ENCODE measurements at places on chromosomes 1 and 21.
A peak's percentile ranks its signal among the peaks of the same experiment; 100 is the strongest.

DNA sequence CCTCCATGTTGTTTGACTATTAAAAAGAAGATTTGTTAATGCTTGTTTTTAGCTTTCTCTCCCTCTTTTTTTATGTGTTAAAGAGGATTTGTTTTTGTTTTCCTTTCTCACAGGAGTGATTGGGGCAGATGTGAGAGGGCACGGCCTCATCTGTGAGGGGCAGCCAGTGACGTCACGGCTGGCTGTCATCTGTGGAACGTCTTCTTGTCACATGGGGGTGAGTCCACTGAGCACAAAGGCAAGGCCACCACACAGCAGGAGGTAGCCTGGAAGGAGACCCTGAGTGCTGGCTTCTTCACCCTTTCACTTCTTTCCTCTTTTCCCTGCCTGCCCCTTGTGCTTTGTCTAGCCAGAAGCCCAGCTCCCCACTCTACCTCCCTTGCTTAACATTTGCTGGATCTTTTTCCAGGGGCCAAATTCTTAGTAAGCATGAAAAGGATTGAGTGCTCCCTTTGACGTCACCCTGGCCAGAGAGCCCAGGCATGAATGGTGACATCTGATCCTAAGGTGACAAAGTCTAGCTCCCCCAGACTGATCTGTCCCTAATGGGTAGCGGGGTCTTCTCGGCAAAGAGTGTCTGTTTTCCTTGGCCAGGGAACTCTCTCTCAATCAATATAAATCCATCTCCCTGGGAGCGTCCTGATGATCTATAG, 257.2 kb downstream of the FGGY start:
- no peak for DNase-seq

DNA sequence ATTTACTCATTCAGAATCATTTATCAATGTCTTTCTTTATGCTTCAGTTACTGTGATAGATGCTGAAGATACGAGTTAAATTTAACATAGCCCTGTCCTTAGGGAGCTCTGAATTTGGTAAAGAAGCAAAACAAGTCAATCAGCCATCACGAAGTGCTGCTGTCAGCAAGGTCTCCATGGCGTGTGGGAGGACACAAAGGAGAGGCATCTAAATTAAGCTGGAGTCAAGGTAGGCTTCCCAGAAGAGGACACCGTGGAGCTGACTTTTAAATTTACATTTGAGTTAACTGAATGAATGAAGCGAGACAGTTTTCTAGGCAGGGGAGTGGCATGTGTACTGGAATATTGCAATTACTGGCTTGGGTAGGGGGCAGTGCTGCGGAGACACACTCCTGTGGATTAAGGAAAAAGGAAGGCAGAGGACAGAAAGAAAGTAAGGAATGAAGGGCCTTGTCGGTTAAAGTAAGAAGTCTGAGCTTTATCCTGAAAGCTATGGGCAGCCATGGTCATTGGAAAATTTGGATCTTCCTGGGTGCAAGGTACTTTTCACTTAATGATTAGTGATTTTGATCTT, 41.3 kb upstream of the C1orf87 start:
- no peak for DNase-seq

DNA sequence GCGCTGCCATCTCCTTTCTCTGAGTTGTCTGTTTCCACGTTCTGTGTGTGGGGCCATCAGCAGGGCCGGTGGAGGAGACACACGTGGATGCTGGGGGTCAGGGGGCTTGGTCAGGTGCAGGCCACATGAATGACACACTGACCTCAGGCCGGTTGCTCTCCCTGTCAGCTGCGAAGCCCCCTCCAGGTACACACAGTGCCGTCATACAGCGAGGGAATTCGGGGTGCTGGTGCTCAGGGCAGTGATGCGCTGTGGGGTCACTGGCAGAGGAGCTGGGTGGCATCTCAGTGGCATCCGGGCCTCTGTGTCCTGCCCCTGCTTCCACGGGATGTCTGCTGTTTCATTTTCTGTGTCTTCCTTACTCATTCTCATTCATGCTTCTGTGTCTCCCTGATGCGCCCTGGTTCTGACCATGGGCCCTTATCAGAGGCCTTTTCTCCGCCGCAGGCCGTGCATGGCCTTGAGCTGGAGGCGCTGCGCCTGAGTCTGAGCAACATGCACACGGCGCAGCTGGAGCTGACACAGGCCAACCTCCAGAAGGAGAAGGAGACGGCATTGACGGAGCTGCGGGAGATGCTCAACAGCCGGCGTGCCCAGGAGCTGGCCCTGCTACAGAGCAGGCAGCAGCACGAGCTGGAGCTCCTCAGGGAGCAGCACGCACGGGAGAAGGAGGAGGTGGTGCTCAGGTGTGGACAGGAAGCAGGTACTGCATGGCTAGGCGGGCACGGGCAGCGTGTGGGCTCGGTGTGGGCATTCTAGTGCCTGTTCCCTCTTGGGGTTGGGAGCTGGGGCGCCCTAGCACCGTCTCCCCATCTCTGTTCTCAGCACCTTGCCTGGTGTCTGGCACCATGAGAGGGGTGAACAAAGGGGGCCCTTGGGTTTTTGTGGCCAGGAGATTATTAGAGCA, 22.6 kb downstream of the PCNT start:
- DNase-seq: no peak

DNA sequence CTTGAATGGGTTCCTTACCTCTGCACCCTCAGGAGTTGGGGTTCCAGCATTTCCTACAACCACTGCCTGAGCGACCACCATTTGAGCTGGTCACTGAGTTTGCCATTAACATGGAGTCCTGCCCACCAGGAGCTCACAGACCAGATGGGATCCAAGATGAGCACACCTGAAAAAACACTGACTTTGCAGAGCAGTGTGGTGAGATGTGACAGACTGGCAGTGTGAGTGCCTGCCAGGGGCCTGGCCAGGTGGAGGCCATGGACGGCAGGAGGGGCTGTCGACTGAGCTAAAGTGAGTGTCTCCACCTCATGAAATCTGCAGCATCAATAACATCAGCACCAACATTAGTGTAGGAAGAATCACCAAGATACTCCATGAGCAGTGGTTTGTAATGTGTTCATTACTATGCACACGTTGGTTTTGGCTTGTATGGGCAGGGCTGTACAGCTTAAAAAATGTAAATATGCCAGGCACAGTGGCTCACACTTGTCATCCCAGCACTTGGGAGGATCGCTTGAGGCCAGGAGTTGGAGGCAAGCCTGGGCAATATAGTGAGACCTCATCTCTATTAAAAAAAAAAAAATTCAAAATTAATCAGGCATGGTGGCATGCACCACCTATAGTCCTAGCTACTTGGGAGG, 12.2 kb upstream of the MIXL1 start:
- no peak for DNase-seq

GRCh38 chr1:190436615-190437014, 41.0 kb downstream of the BRINP3 start:
- no peak for DNase-seq

- DNase-seq: no peak
Observed at GRCh38 chr1:40058453-40059337, 18.2 kb downstream of the CAP1 start.

- DNase-seq: no peak
Observed at GRCh38 chr1:49465486-49466185, 558.1 kb downstream of the AGBL4 start.

DNA sequence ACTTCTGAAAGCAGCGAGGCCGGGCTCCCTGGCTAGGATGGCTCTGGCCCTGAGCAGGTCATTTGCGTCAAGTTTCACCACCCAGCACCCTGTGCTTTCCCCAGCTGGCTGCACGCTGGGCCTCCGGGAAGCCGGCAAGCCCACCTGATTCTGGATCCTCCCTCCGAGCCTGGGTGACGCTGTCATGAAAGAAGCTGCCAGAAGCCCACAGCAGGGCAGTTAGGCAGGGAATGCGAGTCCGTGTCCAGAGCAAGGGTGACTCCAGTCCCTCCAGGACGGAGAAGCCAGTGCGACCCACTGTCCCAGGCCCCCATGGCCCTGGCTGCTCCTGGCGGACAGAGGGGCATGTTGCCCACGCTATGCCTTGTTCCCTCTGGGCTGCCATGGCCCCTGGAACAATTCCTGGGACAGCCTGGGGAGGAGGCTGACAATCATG, 44.4 kb upstream of the PCBP3 start:
- DNase-seq: no peak

DNA sequence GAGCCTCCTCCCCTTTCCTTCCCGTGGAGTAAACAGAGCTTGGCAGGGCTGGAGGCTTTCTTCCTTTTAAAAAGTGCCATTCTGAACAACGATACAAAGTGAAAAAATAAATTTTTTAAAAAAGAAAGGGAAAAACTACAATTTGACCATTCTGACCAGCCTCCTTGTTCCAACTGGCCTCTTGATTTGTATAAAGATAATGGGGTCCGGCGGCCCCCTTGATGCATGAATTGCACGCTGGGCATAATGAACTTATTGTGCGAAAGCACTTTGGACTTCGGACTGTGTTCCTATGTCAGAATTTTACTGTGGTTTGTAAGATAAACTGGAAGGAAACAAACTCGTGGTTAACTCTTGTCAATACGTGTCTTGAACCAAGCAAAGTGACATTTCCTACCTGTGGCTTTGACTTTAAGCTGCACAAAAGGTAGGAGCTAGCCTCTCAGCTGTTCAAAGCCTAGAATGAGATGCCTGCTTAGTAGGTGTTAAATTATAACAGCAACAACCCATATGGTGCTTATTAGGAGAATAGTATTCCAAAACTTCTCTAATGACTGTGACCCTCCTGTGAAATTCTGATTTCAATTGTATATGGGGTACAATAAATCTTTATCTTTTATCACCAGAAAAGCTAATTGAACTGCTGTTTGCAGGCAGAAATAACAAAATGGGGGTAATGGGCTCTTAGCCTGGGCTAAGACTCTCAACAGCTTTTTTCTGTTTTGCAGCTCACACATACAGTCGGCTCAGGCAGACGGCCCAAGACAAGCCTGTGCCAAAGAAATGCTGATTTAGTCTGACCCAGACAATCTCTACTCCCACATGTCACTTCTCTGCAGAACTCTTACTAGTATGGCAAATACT, 9.3 kb downstream of the IRF2BP2 start:
- peak; percentile 35 for DNase-seq

- no peak for DNase-seq
Observed at GRCh38 chr1:221149111-221149510, 269.9 kb downstream of the HLX start.

DNA sequence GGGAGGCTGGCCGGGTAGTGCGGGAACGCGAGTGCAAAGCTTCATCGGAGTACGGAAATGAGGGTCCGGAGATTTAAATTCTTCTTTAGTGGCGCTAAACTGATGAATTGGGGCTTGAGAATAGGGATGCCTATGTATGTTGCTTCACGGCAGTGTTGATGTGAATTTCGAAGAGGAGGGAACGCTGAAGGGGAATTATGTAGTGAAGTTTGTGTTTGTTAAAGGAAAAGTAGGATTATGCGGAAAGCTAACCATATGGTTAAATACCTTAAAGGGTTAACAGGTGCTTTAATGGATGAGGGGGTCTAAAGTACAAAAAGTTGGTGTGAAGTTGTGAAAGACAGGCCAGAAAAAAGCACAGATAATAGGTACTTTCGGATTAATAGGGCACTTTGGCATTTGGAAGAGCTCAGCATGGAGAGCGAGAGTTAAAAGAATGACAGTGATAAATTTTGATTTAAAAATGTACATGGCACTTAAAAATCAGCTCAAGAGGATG, 1.4 kb downstream of the HS2ST1 start:
- DNase-seq: no peak

GRCh38 chr1:40973912-40974311, 5.6 kb upstream of the CTPS1 start:
- DNase-seq: no peak

- DNase-seq: no peak
Observed at GRCh38 chr1:30474818-30475200, 248.6 kb downstream of the MATN1 start.

DNA sequence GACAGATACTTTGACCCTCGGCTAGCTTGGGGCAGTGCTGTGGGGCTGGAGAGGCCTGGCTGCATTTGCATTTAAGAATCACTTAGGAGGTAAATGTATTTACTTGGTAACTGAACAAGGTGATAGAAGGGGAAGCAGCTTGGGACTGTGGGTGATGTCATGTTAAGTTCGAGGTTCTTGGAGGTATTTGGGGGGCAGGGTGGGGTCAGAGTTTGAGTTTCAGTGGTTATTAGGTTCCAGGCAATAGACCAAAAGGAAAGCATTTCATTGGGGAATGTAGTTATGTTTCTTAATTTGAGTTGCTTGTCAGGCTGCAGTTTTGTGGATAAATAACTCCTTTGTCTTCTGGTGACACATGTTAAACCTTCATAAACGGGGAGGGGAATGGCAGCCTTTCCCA, 2.4 kb upstream of the FAM78B start:
- DNase-seq: no peak

DNA sequence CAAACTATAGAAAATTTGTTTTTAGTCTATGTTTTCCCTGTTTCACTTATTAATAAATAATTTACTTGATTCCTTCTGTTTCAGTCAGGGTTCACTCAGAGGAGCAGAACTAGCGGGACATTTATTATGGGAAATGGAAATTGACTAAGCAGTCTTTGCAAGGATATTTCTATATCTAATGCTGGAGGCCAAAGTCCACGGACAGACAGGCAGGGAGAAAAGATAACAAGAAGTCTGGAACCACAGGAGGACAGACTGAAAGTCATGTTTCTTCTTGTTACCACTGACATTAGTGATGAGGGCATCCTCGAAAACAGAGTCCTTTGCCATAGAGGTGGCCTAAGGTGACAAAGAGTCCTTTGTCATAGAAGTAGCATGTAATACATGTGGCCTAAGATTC, 744.5 kb upstream of the TMPRSS15 start:
- no peak for DNase-seq

GRCh38 chr1:62212411-62212810, 17.8 kb downstream of the L1TD1 start:
- no peak for DNase-seq

- no peak for DNase-seq
Observed at GRCh38 chr1:91526496-91526895, 25.8 kb downstream of the CDC7 start.

- DNase-seq: no peak
Observed at GRCh38 chr1:112995890-112996289, 39.9 kb upstream of the SLC16A1 start.

GRCh38 chr1:242432491-242433095, 91.9 kb downstream of the PLD5 start:
- no peak for DNase-seq

- DNase-seq: no peak
Observed at GRCh38 chr1:103561643-103562395, 9.6 kb upstream of the AMY2B start.

GRCh38 chr1:241240069-241240468, 116.9 kb downstream of the RGS7 start:
- no peak for DNase-seq

DNA sequence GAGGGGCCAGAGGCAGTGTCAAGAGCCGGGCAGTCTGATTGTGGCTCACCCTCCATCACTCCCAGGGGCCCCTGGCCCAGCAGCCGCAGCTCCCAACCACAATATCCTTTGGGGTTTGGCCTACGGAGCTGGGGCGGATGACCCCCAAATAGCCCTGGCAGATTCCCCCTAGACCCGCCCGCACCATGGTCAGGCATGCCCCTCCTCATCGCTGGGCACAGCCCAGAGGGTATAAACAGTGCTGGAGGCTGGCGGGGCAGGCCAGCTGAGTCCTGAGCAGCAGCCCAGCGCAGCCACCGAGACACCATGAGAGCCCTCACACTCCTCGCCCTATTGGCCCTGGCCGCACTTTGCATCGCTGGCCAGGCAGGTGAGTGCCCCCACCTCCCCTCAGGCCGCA, at the start of gene BGLAP:
TSS of gene BGLAP (plus strand) at position 259 of the 400 bp plus-strand sequence. CDS start at position 307, 48 bp downstream.
- DNase-seq: no peak

- no peak for DNase-seq
Observed at GRCh38 chr1:156751451-156751756, at the start of gene HDGF. Gene HDGF (minus strand): TSS chr1:156751675. CDS start chr1:156751429, 246 bp downstream.
